GM23248 (cell line): ENCODE measurements at places on chromosomes 16 and 17. TPM values are rescaled to one million over a fixed set of nuclear protein-coding genes. Genes with fewer than 3 reads are reported as not detected.

The CLEC10A gene
- total RNA-seq, result not detected in 2 replicates

The TAT gene
- not detected in 2 replicates for total RNA-seq

The TK1 gene
- 58.6 and 84.5 TPM in 2 replicates for total RNA-seq

The FLYWCH2 gene
- total RNA-seq, result 60.3 and 112 TPM in 2 replicates

The ANKRD40 gene
- total RNA-seq, result 35.5 and 36.5 TPM in 2 replicates

GRCh38 chr16:16083421-16084156 lies 134.2 kb downstream of the ABCC1 start:
- peak; percentile 9 for DNase-seq

DNA sequence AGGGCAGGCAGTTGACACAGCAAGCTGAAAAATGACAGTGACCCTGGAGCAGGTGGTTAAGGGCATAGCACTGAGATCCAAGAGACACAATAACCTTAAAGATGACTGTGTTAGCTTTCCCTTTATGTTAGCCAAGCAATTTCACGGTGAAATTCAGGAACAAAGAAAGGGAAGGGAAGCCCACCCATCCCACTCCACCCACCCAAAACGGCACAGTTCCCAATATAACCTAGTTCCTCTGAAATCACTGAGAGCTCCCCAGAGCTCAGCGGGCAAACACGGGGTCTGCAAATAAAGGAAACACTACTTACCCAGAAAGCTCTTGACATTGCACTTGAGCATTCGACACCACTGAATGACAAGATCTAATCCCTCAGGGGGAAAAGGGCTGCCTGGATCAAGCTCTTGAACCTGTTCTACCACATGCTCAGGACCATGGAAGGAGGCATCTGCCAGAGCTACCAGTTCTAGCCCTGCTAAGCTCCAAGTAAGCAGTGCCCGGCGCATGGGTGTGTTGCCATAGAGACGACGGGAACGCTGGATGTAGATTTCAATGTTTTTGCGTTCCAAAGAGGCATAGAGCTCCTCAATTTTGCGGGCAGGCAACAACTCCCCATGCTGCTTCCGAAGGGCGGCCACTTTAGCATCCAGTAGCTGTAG lies 10.6 kb downstream of the BLTP2 start:
- no peak for DNase-seq

DNA sequence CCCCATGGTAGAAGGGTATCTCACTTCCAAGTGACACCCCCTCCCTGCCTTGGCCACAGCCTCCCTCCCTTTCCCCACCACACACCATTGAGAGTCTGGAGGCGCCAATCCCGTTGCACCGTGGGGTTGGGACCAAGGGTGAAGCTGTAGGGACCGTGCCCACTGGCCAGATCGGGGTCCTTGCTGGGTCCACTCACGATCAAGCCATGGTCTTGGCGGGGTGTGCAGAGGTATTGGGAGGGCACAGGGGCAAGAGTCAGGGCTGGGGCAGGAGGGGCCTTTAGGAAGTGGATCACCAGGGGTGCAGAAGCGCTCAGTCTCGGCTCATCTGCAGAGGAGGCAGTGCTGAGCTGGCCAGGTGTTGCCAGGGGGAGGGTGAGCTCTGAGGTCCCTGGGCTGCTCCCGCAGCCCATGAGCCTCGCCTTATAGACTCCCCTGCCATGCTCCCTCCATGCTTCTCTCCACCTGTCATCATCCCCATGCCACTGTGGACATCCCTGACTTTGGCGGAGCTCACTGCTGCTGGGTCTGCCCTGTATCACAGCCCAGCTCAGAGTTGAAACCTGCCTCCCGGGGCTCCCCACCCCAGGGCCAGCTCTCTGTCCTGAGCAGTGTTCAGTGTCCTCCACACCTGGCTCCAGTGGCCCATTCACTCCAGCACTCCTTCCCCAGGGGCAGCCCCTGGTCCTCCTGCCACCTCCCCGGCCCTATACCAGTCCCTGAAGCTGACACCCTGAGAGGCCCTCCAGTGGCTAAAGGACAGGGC lies 8.3 kb downstream of the CDH16 start:
- DNase-seq, result no peak

GRCh38 chr17:70702683-70703255 lies 533.4 kb downstream of the KCNJ2 start:
- no peak for DNase-seq

- DNase-seq, result no peak
These were observed 16.4 kb downstream of the GID4 start for GRCh38 chr17:18055597-18055996.

DNA sequence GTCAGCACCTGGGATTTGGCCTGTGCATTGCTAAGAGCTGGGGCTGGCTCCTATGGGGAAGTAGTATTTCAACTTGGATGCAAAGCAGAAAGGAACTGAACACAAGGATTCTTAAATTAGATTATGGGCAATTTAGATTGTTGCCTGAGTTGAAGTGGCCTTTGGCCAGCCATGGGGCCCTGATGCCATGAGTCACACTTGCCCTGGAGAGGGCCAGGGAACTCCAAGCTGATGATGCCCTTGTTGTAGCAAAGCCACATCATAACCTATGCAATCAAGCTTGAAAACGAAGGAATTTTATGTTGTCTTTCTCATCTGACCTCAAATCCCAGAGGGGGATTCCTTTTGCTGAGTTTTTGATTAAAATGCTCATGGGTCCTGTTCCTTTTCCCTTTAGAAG lies 3.9 kb upstream of the SPATA32 start:
- peak; percentile 96 for DNase-seq

GRCh38 chr16:19909750-19910322 lies 25.2 kb upstream of the GPRC5B start:
- DNase-seq, result no peak

- DNase-seq, result no peak
These were observed 11.0 kb downstream of the NFE2L1 start for GRCh38 chr17:48059125-48059668.

DNA sequence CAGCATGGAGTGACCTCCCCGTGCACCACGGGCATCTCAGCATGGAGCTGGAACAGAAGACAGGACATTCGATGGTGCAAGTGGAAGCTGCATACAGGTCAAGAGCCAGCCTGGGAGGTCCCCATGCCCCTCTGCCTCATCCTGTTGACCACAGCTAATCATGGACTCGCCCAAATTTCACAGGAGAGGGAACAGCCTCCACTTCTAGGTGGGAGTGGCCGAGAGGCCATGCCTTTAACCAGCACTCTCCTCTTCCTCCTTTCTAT lies 3.8 kb upstream of the SLC47A2 start:
- no peak for DNase-seq
